ENCODE measurements at places on chromosomes 2 and 18. TPM values are rescaled to one million over a fixed set of nuclear protein-coding genes. Genes with fewer than 3 reads are reported as not detected.
A peak's percentile ranks its signal among the peaks of the same experiment; 100 is the strongest.

- DNase-seq = no peak
These were observed 125.4 kb downstream of the MGAT5 start for GRCh38 chr2:134379293-134379692.

- peak; percentile 71 for DNase-seq
These were observed 119.3 kb upstream of the SIX2 start for GRCh38 chr2:45128580-45128997.

DNA sequence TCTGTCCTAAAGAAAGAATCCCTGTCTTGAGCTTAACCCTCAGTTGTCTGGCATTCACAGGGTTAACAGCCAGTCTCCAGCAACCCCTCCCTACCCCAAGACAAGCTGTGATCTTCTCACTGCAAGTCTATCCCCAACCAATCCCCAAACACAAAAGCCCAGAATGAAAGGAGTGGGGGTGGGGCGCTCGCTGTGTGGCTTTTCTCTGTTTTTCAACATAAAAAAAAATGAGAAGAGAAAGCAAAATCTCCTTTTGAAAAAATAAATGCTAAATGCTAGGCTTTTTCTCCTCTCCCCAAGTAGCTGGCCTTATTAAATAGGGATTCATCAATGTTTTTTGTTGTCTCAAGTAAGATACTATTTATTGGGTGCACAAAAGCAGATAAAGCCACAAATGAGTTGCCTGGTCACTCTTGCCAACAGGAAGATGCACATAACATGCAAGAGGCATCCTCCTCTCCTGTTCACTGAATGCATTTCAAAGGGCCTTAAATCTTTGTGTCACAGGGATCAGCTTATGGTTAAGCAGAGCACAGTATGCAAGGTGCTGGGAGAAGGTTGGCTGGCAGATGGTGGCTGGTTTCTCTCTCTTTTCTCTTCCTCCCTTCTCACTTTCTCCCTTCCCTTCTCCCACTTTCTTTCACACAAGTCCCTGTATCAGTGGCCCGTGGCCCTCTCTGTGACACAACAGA, 225.6 kb downstream of the CMPK2 start:
- DNase-seq = no peak

GRCh38 chr2:206867006-206867405, 72.3 kb upstream of the CPO start:
- DNase-seq = no peak

DNA sequence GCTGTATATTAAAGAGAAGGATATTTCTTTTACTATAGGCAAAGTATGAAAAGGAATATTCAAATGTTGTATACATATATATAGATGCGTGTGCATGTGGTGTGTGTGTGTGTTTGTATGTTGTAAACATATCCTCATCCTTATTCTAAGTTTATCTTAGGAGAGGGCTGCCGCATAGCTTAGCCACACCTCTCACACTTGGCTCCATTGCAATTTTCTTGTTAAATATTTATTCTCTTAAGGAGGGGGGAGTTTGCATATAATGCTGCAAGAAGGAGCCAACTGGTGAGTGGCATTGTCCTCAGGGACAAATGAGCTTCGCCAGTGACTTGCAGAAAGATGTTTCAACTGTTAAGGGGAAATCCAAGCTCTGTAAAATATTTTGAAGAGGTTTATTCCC, 360.1 kb upstream of the RND3 start:
- DNase-seq = no peak

DNA sequence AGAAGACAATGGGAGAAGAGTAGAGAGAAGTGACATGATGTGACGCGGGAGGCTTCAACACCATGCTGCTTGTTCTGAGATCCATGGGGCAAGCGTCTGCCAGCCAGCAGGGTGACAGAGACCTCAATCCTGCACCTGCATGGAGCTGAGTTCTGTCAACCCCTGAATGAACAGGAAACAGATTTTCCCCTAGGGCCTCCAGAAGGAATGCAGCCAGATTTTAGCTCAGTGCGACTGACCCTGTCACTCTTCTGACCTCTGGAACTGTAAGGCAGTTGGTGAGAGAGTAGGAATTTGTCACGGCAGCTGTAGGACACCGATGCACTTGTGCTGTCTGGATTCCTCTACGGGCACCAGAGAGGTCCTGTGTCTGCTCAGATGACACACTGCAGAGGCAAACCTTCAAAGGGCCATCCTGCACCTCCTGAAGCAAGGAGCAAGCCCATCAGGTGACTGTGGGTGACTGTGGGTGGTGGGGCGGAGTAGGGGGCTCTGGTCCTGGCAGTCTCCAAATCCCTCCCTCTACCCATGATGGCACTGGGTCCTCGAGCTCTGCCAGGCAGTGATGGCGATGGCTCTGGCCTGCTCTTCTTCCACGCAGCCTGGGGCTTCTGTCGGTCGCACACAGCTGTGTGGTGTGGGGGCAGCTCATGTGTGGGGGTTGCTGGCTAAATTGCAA, 194.3 kb upstream of the TWIST2 start:
- DNase-seq = no peak

DNA sequence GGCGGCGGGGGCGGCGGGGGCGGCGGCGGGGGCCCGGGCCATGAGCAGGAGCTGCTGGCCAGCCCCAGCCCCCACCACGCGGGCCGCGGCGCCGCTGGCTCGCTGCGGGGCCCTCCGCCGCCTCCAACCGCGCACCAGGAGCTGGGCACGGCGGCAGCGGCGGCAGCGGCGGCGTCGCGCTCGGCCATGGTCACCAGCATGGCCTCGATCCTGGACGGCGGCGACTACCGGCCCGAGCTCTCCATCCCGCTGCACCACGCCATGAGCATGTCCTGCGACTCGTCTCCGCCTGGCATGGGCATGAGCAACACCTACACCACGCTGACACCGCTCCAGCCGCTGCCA, 644 bp downstream of the ONECUT2 start:
- no peak for DNase-seq

Gene KRTCAP3
- total RNA-seq = 2.5 TPM

GRCh38 chr18:67862069-67862468, 345.5 kb upstream of the DSEL start:
- no peak for DNase-seq

- no peak for DNase-seq
These were observed 99.6 kb downstream of the ADD2 start for GRCh38 chr2:70668432-70668831.

Gene SCYGR4
- not detected for total RNA-seq

- DNase-seq = no peak
These were observed 195.7 kb downstream of the SMAD7 start for GRCh38 chr18:48754993-48755473.

- DNase-seq = no peak
These were observed 100.7 kb upstream of the MCFD2 start for GRCh38 chr2:47016172-47016913.

DNA sequence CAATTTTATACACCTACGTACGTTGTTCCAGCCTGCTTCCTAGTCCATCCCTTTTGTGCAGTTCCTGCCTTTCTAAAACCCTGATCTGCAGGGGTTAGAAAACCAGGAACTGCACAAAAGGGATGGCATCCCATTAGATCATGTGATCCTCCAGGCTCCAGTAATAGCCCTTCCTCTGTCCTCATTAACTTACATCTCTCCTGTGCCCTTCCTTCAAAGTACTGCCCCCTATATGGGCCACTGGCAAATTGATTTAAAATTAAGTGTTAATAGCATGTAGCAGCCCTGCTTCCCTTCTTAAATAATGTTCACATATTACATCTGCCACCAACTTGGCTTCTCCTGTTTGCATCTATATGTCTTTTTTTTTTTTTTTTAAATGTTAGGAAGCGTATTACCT, 61.3 kb upstream of the NXPH2 start:
- no peak for DNase-seq

Gene COX5B
- total RNA-seq = 161 TPM

GRCh38 chr2:27878825-27879224, 11.4 kb downstream of the RBKS start:
- no peak for DNase-seq

- DNase-seq = no peak
These were observed 116.3 kb downstream of the ZBTB7C start for GRCh38 chr18:48292782-48293424.

DNA sequence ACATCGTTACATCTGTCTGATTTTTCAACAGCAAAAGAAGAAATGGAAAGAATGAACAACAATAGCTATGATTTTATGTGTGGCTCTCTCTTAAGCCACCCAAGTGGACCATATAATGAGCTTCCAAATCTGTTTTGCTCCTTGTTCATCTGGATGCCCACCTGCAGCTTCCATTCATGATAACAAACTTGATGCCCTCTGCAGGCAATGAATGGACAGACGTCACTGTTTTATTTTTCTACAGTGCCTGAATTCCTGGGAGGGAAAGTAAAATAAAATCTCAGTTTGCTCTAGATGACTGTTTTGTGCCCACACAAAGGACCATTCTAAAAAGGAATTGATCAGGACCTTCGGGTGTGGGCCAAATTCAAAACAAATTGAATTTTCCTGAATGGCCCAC, 5.0 kb downstream of the MREG start:
- DNase-seq = no peak

- peak; percentile 29 for DNase-seq
These were observed 35.0 kb upstream of the CYP27C1 start for GRCh38 chr2:127255146-127255545.

Gene CCDC148
- total RNA-seq = 5.3 TPM

DNA sequence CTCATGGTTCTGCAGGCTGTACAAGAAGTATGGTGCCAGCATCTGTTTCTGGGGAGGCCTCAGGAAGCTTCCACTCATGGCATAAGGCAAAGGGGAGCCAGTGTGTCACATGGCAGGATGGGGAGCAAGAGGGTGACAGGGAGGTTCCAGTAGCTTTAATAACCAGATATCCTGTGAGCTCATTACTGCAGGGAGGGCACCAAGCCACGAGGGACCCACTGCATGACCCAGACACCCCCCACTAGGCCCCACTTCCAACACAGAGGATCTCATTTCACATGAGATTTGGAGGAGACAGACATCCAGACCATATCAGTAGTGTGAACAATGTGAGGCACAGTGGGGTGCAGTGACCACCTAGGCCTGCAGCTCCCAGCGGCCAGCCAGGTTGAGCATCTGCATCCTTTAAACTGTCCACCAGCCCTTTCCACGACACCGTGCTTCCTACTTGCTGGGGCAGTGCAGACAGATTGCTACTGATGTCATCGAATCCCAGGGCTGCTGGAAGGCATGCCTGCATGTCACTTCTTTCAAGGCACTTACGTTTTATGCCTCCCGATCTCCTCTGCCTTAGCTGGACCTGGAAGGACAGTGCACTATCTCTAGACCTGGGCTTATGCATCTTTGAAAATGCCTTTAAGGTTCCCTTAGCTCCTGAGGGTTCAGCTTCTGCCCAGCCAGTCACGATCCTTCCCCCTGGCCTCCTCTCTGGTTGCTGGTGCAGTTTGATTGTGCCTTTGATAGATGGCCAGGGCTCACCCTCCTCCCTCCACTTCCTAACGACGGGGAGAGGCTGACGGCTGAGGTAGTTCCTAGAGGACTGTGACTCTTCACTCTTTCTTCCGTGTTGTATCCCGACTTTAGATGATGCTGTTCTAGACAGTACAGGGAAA, 174.3 kb downstream of the FAM210A start:
- no peak for DNase-seq

Gene IL36G
- not detected for total RNA-seq

- DNase-seq = no peak
These were observed 945.0 kb downstream of the SLC4A3 start for GRCh38 chr2:220572385-220572784.

- no peak for DNase-seq
These were observed 414.8 kb upstream of the RAB12 start for GRCh38 chr18:8194431-8194830.

Gene CYBRD1
- 223 TPM for total RNA-seq

Gene UGT1A3
- total RNA-seq = 1.2 TPM

GRCh38 chr2:201820383-201821007, 14.2 kb downstream of the CDK15 start:
- no peak for DNase-seq

GRCh38 chr2:88177556-88177955, 7.4 kb downstream of the THNSL2 start:
- DNase-seq = no peak

DNA sequence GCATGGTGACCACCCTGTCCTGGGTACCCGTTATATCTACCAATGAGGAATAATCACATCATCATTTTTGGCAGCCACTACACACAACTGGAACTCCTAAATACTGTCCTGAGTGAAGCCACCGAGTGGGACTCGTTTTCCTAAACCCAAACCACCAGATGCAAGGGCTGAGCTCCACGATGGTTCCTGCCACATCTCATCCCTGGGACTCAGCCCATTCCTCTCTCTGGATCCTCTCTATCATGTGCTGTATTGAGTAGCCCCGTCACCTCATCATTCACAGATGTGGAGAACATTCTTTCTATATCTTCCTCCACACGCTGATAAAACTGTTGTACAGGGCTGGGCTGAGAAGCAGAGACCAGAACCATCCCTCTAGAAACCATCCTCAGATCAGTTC, 79.4 kb upstream of the SMAD7 start:
- DNase-seq = no peak

- DNase-seq = no peak
These were observed 183.5 kb downstream of the ANTXR1 start for GRCh38 chr2:69196327-69197117.

Gene TUBA3E
- not detected for total RNA-seq
